Activated B cell treated with CpG ODN at 0.5 μM for 24 hours (primary cell): ENCODE measurements at places on chromosomes 2 and 18.

- no peak for DNase-seq
Observed at GRCh38 chr2:109383505-109384307, 230.1 kb downstream of the SEPTIN10 start.

DNA sequence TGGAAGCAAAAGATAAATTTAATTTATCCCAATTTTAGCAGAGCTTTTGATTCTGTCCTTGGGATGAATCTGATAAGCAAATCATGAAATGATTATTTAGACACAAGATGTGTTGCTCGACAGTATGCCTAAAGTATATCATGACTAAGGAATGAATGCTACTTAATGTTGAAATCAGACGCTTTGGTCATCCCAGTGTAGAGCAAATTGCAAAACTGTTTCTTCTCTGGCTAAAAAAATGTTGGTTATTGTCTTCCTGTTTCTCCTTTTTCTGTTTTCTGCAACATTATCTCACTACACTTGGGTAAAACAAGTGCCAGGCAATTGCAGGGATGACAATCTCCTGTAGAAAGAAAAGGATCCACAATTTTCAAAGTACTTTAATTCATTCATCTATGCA is 66.4 kb downstream of the BABAM2 start:
- no peak for DNase-seq

DNA sequence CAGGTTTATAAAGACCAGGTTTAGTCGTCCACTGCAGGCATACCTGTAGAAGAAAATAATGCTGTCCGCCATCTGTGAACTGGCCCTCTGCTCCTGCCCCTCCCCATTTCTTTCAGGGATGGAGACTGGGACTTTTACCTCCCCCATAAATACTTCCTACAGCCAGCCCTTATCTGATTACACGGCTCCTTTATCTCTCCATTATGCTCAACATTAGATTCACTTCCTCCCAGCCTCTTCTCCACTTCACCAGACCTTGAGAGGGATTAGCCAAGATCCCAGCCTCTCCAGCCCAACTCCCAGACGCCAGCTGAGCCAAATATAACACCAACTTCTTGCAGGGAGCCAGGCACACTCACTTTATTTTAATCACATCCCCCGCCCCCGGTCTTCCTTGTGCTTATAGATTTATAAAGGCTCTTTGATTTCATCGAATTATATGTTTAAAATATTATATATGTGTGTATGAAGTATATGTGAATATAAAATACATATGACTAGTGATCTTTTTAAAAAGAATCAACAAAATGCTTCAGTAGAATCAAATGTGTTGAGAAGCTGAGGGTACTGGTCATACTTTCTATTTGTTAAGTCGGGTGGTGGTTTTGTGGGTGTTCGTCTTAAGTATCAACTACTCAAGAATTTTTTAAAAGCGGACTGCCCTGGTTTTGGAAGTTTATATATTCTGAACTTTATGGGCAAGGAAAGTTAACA is 81.0 kb downstream of the SPRED2 start:
- no peak for DNase-seq

DNA sequence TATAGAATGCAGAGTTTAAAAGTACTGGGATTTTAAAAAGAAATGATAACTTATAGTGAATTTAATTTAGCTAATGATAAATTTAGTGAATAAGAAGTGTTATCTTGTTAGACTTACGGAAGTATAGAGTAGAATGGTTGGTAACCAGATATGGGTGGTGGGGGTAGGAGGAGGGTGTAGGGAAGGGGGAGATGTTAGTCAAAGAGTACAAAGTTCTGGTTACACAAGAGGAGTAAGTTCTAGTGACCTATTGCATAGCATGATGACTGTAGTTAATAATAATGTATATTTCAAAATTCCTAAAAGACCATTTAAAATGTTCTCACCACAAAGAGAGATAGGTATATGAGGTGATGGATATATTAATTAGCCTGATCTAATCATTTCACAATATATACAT is 184.8 kb upstream of the STON1 start:
- no peak for DNase-seq

- DNase-seq = no peak
Observed at GRCh38 chr2:110867078-110867477, 134.7 kb downstream of the ACOXL start.

GRCh38 chr18:35559867-35560266 is 21.7 kb upstream of the GALNT1 start:
- DNase-seq = no peak

DNA sequence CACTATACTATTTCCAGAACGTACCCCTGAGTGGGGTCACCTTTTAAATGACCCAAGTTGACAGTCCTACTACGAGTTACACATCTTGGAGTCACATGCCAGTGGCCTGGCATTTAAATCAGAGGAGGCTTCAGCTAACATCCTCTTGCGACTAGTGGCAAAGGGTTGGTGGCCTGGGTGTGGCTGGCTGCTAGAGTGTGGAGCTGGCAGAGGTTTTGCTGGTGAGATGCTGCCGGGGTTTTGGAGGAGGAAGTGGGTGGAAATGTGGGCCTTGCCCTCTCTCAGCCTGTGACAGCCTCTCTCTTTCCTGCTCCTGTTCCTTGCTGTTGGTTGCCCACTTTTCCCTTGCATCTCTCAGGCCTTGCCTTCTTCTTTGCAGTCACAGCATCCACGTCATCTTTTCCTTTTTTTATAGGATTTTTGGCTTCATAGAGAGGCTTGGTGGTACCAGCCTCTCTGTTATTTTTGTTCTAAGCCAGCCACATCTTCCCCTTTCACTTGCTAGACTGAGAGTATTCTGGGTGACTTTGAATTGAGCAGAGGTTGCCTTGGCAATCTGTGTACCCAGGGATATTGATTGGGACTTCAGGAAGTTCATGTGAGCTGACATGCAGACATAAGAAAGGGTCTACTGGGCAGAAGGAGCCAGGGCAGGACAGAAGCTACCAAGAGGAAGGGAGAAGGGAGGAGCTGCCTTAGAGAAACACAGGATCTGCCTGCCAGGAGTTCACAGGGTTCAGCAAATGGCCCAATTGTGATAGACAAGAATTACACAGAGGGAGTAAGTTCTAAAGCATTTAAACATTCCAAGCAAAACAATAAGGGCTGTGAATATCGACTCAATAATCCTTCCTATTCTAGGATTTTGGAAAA is 55.4 kb downstream of the CDC42EP3 start:
- DNase-seq = peak; percentile 38

DNA sequence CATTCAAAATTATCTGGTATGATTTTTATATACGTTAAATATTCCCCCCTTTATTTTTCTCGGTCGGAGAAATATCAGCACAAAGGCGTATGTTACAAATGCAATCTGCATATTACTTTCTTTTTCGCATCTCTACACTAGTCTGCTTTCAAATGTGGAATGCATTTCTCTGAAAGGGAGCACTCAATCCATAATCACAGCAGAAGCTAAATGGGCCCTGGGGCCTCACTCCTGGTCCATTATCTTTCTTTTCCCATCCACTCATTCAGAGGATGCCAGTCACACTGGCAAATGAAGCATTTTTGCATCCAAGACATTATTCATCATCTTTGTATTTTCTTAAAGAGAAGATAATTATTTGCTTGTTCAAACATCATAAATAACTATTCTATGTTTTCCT is 295.2 kb upstream of the LRP1B start:
- no peak for DNase-seq

- no peak for DNase-seq
Observed at GRCh38 chr2:161416708-161417437, 776 bp downstream of the TBR1 start.

- no peak for DNase-seq
Observed at GRCh38 chr2:123908522-123908921, 116.6 kb upstream of the CNTNAP5 start.

GRCh38 chr2:48268671-48269070 is 261.3 kb upstream of the STON1 start:
- DNase-seq = no peak

GRCh38 chr2:62306751-62307468 is 111.0 kb downstream of the B3GNT2 start:
- DNase-seq = no peak

- DNase-seq = no peak
Observed at GRCh38 chr2:46469116-46469515, 10.2 kb upstream of the TMEM247 start.

DNA sequence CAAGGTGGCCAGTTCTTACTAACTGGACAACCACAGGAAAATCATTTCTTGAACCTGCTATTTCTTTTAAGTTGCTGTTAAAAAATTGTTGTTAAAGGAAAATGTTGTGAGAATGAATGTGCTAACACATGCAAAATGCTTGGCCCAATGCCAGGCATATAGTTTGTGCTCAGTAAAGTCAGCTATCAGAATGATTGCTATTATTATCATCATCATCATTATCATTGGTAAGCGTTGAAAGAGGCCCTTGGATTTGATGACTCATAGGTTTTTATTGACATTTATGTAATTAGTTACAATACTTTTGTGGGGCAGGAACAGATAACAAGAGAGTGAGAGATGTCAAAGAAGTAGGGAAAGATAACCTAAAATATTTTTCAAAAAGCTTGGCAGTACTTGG is 394.2 kb upstream of the ZEB2 start:
- no peak for DNase-seq

DNA sequence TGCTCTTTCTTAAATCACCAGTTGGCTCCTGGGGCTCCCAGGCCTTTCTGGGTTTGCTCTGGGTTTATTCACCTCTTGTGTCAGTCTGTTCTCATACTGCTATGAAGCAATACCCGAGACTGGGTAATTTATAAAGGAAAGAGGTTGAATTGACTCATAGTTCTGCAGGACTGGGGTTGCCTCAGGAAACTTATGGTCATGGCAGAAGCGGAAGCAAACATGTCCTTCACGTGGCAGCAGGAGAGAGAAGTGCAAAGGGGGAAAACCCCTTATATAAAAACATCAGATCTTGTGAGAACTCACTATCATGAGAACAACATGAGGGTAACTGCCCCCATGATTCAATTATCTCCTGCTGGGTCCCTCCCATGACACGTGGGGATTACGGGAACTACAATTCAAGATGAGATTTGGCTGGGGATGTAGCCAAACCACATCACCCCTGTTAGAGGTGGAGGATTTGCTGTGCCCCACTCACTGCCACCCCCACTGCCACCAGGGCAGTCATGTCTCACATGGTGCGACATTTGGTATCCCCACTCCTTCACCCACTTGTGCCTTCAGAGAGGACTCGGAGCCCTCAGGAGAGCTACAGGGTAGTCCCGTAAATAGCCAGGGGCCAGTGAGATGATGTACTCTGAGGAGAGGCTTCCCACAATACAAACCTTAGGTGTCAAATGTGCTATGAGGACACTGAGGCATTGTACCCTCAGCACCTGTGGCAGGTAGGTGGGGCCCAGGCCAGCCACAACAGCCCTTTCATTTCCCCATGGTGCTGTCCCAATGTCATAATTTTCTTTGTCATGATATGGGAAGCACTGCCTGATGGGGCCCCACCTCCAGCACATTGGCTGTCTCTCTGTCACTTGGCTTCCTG is 35.7 kb downstream of the CDC42EP3 start:
- DNase-seq = peak; percentile 44

DNA sequence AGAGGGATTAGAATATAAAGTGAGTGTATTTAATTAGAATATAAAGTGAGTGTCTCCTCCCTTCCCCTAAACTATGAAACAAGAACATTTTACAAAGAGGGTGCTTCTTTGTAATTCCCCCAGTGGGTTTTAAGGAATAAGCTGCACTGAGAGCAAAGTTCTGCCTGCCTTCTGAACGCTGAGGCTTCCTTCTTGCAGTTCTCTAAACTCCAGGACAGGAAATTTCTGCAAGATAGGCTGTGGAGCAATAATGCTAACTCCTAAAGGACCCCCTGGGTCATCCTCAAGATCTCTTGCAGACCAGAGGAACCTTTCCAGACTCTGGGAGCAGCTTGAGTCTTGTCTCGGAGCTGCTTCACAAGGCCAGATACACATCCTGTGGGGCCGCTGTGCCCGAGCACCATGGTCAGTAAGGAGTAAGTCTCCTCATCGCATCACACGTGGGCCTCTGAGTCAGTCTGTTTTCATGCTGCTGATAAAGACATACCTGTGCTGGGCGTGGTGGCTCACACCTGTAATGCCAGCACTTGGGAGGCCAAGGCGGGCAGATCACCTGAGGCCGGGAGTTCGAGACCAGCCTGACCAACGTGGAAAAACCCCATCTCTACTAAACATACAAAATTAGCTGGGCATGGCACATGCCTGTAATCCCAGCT is 87.5 kb upstream of the KCNE4 start:
- DNase-seq = no peak

DNA sequence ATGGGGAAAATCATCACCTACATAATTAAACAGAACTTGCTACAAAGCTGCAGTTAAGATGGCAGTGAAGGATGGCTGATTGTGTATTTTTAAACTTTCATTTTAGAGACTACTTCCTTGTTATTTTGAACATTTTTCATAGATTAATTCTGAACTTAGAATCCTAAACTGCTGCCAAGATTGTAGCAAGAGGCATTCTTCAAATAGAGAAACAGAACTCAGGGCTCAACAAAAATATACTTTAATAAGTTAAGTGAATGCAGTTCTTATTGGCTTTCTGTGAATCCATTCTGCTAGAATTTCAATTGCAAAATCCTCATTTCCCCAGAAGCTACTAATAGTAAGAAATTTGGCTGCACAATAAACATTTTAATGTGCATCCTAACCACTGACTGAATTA is 160.3 kb downstream of the L3MBTL4 start:
- DNase-seq = no peak

DNA sequence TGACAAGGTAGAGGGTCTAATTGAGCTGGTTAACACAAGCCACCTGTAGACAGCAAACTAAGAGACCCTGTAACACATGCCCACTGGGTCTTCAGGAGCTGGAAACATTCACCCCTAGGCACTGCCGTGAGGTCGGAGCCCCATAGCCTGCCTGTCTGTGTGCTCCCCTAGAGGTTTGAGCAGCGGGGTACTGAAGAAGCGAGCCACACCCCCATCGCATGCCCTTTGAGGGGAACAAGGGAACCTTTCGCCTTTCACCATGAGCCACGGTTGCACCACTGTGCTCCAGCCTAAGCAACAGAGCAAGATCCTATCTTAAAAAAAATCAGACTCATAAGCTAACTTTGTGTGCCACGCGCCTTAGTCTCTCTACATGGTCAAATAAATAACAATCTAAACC is 36.2 kb upstream of the RAB27B start:
- DNase-seq = no peak

- no peak for DNase-seq
Observed at GRCh38 chr2:132636346-132636745, 33.7 kb downstream of the LYPD1 start.

DNA sequence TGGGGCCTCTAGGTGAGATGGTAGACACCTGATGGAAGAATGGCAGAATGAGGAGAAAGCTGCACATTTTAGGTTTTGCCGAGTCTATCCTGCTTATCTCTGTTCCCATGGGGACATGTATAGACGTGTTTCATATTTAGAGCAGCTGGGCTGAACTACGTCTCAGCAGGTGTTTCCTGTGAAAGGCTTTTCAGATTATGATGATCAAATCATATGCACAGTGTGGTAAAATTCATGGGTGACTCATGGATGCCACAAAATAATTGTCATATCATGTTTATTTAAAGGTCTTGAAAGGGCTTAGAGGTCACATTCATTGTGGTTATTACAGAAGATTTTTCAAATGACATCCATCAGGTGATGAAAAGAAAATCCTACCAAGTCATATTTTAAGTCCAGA is 90.5 kb downstream of the ICOS start:
- DNase-seq = no peak
